ENCODE measurements at places on chromosomes 2 and 18.

DNA sequence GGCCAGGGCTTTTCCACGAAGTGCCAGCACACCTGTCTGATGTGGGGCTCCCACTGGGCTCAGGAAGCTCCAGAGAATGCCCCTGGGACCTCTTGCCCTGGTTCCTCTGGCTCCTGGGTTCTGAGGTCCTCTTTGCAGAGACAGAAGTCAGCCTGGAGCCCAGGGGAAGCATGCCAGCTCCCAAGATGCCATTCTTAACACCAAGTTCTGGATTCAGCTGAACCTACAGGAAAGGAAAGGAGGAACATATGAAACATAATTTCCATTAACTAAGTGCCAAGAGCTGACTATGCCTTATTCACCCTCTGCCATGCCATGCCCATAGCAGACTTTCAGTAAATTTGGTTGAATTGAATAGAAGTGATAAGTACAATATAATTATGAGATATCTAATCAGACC lies 21.9 kb downstream of the FAM124B start:
- DNase-seq, result no peak

GRCh38 chr2:188524519-188525113 lies 232.9 kb downstream of the GULP1 start:
- no peak for DNase-seq

DNA sequence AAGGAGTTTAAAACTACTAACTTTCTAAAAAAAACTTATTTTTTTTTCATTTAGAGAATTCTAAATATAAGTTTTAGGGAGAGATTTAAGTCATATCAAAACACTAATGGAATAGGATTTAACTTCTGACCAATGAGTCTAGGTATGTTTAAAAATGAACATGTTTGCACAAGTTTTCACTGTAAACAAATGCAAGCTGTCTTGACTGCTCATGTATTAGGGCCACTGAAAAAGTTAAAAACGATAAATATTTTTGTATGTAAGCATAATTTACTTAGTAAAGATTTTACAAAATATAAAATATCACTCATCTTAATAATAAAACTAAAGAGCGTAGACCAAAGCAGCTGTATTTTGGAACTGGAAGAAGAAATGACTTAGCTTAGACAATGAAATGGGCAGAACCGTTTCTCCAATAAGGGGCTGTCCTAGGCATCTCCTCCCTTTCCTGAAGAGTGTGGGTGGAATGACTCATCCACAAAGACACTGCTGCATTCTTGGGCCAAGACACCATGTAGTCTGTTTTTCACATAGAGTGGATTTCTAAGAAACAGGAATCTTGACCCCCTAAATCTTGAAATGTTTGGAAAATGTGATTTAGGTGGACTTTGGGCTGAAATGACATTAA lies 118.8 kb downstream of the MEP1B start:
- DNase-seq, result no peak

- DNase-seq, result no peak
Observed at GRCh38 chr18:50653402-50654093, 93.7 kb downstream of the MAPK4 start.

GRCh38 chr18:34115409-34116081 lies 109.2 kb downstream of the NOL4 start:
- DNase-seq, result no peak

DNA sequence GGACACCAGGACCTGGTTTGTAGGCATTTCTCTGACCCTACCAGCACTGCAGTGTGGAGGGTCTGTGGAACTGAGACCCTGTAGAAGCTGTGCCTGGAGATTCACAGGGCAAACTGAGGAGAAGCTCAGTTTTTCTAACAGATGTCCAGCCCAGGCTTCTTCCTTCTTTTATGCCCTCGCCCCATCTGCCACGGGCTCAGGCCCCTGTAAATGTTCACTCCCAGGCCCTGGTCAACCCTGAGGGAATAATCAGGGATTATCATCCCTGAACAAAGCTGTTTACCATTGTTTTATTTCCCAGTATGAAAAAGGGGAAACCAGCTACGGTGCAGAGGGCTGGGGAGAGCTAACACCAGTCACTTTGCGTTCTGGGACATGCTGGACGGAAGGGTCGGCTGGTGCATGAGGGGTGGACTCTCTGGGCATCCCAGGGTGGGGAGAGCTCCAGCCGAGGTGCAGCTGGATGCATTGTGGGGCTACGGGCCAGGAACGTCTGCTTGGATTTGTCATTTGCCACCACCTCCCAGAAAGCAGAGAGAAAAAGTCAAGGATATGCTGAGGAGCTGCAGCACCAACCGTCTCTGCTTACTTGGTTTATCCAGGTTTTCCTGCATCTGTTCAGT lies 183.8 kb downstream of the TFCP2L1 start:
- no peak for DNase-seq

- DNase-seq, result no peak
Observed at GRCh38 chr2:37793004-37793403, 121.6 kb upstream of the CDC42EP3 start.

GRCh38 chr2:230335461-230335863 lies 8.5 kb downstream of the SP140L start:
- no peak for DNase-seq

DNA sequence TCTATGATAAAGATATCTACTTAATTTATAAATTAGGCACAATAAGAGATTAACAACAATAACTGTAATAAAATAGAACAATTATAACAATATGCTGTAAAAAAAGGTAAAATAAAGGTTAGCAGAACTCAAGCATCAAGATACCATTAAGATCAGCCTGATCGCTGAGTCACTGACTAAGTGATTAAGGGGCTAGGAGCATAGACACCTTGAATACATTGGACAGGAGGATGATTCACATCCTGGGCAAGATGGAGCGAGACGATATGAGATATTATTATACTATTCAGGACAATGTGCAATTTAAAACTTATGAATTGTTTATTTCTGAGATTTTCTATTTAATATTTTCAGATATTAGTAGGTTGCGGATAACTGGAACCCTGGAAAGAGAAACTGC lies 1277.8 kb upstream of the ZEB2 start:
- DNase-seq, result no peak

DNA sequence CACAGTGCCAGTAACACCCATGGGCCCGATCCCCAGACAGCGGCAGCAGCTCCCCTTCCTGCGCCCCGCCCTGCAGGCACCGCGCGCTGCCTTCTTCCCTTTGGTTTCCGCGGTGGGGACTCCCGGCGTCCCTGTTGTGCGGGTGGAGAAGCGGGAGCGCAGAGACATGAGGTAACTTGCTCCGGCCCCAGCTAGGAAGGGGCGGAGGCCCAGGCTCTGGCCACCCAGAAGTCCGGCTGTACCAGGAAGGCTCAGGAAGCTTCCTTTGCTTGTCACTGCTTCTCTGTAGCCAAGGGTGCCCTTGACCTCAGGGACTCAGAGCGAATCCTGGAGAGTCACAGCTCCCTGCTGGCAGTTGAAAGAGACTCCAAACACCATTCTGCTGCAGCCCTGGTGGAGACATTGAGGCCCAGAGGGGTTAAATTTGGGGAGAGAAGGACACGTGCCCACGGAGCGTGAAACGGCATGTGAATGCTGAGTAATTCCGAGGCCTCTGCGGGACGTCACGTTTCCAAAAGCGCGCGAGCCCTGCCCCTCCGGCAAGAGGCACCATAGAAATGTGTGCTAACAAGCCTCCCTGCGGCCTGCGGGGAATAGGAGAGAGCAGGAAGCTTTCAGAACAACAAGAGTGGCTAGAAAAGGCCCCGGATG lies 6.7 kb upstream of the ADCY3 start:
- DNase-seq, result no peak

GRCh38 chr18:56235071-56235470 lies 403.3 kb downstream of the TXNL1 start:
- DNase-seq, result no peak

DNA sequence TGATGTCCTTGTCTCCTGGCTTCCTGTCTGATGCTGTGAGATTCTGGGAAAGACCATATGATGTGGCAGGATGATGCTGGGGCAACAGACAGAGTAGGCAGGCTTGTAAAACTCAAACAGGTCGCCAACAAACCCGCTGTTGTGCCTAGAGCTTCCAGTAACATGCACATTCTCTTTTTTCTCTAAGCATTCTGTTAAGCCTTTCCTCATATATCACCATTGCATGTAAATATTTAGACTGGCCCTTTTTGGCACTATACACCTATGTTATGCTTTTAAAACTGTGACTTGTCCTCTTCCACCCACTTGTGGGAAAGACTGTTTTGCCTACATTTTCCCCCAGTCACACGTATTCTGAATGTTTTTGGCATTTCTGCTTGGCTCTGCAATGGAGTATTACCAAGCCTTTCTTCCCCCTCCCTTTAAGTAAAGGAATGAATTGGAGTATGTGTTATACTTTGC lies 250.4 kb upstream of the TANK start:
- no peak for DNase-seq

GRCh38 chr2:138071720-138072719 lies 107.7 kb downstream of the HNMT start:
- no peak for DNase-seq

DNA sequence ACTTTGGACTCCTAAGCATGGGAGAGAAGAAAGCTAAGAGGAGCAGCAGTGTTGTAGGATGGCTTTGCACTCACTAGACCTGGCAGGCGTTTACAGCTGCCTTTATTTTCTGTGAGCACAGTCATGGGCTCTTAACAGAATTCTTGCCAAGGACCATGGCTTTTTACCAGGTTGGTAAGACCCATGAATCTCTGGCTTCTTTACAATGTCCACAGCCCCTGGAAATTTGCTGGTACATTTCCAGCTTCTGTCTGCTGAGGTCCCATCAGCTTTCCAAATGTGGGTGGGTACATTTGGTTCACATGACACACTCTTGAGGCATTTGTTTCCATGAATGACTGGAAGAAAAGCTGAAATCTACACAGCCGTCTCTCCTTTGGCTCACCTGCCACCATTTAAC lies 162.7 kb downstream of the PPP1R1C start:
- DNase-seq, result no peak

DNA sequence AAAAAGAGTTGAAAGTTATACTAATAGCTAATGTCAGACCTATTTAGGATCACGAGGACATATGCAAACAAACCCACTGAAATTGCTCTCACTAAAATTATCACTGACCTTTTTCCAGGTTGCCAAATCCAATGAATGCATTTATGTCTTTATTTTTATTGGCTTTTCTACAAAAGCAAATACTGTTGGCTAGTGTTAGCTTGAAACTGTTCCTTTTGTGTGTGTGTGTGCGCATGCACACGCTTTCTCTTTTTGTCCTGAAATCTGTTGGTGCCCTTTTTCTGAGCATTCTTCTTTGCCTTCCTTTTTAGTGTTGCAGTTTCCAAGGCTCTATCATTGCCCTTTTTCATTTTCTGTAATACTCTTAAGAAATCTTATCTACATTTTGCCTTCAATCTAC lies 1269.2 kb downstream of the LRP1B start:
- no peak for DNase-seq

DNA sequence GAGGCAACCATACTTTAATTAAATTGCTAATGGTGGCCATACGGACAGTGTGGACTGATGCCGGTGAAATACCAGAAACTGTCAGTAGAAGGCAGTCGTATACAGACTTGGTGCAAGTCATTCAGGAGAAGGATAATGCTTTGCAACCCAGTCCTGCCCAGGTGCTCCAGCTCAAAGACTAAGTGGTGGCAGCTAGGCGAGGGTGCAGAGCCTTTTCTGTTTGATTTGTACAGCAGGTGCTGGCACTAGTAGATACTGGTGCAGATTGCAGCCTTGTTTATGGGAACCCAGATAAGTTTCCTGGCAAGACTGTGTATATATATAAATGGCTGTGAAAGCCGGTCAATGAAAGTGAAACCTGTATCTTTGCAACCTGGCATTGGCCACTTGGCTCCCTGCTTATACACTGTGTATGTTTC lies 208.3 kb upstream of the SYT4 start:
- DNase-seq, result no peak

GRCh38 chr2:20609349-20609994 lies 41.4 kb downstream of the HS1BP3 start:
- DNase-seq, result no peak

- DNase-seq, result no peak
Observed at GRCh38 chr2:46438794-46439193, 40.6 kb upstream of the TMEM247 start.

DNA sequence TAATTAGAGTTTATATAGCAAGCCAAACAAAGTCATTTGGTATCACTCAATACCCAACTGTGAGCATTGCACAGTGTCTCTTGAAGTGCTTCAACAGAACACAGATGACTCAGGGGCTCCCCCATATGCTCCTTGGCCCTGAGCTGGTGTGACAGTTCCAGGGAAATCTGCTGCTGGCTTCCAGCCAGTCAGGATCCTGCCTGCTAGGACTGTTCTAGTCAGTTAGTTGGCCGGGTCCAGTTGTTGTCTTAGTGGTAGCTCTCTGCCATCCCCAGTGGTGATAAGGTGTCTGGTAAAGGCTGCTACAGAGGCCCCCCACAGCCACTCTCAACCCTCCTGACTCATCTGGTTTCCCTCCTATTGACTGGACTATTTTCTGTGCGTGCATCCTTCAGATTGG lies 100.3 kb downstream of the IRS1 start:
- no peak for DNase-seq

DNA sequence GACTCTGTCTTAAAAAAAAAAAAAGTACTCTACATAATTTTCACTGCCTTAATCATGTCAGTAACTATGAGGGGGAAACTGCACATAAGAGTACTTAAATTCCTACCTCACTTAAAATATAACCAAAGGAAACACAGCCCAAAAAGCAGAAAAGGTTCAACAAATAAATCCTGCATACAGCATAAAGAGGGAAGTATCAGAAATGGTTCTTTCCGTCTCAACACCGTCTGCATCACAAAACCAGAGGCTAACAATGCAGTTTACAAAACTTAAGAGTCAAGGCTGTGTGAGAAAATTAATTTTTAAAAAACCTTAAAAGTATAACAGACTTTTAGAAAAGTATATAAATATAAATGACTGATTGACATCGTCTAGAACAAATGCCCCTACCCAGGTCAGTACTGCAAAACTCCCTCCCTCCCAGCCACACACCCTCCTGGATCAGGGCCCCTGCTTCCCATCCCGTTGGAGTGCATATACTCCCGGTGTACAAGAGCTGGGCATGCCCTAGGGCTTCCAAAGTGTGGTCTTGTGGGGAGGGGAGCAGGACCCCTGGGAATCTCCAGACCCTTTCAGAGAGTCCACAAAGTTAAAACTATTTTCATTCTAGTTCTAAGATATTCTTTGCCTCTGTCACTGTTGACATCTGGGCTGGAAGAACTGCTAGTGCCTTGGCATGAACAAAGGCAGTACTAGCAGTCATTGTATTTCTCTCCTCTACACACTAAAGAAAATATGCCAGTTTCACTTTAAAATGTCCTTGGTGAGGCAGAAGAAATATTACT lies 67.0 kb upstream of the SERTAD2 start:
- no peak for DNase-seq

- no peak for DNase-seq
Observed at GRCh38 chr2:145587922-145588321, 1068.0 kb upstream of the ZEB2 start.

- no peak for DNase-seq
Observed at GRCh38 chr2:233836359-233836758, 18.0 kb downstream of the HJURP start.

All from stimulated activated CD4-positive, alpha-beta T cell treated with anti-CD3 and anti-CD28 coated beads, Interleukin-1b, Interleukin-23, amount 100 ng/mL, for 1 hour (primary cell).